Hematopoietic multipotent progenitor cell treated with erythropoietin and hydrocortisone succinate and interleukin-3 and kit ligand, for 8 days (in vitro differentiated cells): ENCODE measurements at places on chromosomes 11 and 22.
A peak's percentile ranks its signal among the peaks of the same experiment; 100 is the strongest.

- DNase-seq: no peak
Observed at GRCh38 chr22:35462498-35463230, 62.7 kb downstream of the MCM5 start.

DNA sequence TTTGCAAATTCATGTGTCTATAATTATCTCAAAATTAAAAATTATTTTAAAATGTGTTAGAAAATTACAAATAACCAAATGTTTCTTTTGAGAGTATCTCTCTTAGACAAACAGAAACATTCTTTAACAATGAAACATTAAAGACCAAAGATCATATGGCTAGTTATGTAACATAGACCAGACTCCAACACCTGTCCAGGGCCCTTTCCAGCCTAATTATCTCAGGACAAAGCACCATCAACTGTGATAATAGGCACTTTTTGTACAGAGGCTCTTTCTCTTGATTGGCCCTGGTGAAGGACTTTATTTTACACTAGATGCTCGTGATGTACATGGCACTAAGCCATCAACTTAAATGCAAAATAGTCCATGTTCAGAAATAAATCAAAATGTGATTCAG, 5.0 kb upstream of the PLEKHA7 start:
- no peak for DNase-seq

GRCh38 chr11:81165164-81165563, 1568.5 kb downstream of the FAM181B start:
- no peak for DNase-seq

DNA sequence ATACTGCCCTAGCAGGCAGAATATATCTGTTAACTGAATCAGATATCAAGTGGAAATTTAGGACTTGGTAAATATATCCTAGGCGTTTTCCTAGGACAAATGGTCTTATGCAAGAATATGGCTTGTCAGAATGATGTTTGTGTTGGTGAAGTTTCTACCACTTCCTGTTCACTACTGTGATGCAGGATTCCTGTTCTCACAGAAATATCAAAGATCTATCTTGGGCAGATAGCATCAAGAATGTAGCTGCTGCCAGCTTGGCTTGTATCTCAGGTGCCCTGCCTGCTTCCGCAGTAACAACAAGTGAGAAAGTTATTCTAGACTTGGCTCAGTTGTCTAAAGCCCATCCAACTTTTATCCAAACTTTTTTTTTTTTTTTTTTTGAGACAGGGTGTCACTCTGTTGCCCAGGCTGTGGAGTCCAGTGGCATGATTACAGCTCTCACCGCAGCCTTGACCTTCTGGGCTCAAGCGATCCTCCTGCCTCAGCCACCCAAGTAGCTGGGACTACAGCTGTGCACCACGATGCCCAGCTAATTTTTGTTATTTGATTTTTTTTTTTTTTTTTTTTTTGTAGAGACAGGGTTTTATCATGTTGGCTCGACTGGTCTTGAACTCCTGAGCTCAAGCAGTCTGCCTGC, 61.3 kb downstream of the PPME1 start:
- no peak for DNase-seq

DNA sequence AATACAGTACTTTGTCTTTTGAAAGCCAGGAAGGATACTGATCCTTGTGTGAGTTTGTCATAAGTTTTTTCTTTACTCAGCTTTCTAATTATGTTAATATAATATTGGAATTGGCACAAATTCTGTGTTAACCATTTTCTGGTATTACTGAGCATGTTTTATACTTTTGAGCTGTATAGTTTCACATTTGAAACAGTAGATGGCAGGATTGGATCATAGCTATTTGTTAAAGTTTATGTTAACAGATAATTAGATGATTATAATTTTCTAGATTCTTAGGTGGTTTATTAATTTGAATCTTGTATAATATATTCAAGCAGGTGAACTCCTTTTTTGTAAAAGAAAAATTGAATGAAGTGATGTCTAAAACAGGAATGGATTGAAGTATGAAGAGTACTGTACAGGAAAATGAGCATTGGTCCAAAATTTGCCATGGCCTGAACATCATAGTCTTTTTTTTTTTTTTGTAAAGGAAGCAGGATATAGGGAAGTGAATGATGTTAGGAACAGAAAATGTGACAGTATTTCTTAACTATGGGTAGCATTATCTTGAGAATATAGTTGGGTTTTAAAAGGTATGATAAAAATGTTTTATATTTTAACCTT, 102.0 kb downstream of the CYP2R1 start:
- DNase-seq: peak; percentile 34

DNA sequence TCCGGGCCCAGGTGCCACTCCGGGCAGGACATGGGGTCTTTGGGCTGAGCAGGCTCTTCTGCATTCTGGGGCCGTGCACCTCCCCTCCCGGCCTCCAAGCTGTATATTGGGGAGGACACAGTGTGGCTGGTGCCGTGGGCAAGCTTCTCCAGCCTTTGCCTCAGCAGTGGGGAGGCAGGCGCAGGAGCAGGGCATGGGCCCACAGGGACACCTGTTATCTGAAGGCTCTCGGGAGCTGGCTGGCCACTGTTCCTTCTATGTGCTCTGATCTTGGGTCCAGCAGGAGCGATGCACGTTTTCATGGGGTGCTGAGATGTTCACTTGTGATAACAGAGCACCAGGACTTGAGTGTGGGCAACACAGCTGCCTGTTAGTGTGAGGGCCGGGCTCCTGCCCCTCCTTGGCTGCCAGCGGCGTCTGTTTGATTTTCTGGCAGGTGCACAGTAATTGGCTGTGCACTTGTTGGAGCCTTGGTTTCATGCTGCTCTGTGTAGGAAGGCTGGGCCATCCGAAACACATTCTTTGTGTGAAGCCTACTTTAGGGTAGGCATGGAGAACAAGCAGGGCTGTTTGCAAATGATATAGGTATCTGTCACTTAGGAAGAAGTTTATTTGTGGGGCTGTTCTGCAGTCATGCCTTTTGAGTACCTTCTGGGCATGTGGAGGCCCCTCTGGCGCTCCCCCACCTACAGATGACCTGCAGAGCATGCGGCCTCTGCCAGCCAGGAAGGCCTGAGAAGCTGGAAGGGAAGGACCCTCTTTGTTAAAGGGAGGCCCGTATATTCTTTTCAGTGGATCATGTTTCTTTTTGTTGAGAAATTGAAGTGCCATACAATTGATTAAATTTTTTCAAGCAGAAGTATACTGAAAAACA, 201.5 kb downstream of the TBC1D22A start:
- DNase-seq: no peak

DNA sequence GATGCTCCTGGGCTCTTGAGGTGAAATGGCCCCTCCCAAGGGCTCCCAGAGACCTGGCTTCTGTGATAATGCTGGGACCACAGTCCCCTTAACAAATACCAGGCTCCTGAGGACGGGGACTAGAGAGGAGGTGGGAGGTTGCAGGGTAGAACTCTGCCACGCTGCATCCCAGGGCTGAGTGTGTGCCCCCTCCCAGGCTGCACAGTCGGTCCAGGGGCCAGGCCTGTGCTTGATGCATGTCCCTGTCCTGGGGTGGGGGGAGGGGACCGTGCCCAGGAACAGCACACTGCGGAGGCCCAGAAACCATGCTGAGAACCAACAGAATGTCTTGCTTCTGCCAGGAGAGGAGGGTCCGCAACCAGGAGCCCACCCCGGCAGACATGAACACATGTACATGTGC, 9.3 kb downstream of the CSF2RB start:
- DNase-seq: no peak

DNA sequence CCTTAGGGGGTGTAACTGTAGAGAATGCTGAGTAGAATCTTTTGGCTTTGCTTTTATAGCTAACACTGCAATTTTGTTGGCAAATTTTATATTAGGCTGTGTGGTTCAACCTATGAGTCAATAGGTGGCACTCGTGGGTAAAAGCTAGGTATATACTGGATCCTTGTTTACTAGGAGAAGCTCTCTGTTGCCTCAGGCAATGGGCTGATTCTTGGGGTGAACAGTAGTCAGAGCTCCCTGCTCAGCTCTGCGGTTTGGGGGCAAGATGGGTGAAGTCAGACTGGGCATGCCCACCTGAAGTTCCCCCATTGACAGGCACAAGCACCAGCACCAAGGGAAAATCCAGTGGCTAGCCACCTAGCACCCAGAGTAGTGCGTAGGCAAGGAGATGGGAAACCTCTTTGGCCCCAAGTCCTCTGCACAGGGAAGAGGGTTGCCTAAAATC, 238.7 kb downstream of the FAM181B start:
- peak; percentile 7 for DNase-seq

GRCh38 chr22:19063581-19064353, 58.4 kb downstream of the DGCR2 start:
- no peak for DNase-seq

DNA sequence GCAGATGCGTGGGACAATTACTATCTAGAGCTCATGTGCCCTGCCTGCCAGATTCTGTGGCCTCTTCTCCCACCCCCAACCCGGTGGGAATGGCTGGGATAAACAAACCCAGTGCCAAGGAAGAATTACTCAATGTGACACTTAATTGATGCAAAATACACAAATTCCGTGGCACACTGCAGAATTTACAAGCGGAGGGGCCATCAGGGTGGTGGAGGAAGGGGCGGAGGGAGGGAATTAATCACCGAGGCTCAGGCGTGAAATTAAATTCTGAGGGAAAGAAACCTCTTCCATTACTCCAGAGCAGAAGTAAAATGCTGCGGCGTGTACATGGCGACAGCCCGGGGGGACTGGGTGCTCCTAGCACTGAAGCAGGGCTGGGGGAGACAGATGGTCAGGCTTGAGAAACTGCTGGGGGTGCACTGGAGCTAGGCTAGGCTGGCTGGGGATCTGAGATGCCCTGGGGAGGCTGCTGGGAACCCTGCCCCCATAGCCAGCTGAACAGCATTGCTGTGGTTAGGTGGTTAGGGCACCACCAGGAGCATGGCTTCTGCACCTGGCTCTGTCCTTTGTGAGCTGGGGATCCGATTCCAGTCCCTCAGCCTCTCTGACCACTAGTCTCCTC, 200.6 kb downstream of the CEP164 start:
- DNase-seq: no peak

DNA sequence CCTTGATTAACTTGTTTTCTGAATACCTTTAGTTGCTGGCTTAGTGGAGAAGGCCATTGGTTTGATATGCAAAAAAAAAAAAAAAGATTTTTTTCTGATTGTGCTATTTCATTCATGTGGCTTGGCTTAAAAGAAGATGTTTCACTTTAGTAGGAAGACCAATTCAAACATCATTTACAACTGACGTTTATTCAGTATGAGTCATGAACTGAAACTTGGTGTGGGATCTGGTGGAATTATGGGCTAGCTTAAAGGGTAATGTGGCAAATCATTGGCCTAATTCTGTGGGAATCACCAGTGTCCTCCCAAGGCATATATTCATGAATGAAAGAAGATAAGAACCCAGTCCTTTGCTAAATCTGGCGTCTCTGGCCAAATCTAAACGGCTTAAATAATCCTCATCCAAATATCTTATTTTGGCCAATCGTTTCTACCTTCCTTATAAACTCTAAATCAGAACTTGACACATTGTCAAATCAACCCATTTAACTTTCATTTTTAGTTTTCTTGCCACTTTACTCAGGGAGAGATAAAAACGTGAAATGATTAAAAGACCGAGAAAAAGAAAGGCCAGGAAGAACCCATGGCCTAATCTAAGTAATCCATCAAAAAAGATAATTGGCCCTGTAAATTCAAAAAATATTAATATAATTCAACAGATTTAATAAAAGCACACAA, 77.0 kb downstream of the DDIAS start:
- no peak for DNase-seq

DNA sequence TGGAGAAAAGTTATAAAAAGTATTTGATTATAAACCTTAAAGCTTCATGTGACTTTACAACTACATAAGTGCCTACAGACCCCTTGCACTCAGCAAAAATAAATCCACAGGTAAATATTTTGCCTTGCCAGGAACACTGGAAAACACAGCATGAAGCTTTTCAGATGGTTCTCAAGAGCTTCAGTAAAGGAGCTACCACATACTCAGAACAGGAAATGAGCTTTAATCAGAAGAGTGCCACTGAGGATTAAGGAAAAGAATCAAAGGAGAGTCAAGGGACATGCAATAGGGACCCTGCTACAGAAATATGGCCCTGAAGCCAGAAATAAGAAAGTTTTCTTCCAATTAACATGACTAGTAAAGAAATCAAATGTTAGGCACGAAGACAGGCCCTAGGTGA, 1.2 kb downstream of the CASP1 start:
- DNase-seq: no peak

GRCh38 chr11:87398931-87399330, 361.2 kb downstream of the TMEM135 start:
- DNase-seq: no peak

DNA sequence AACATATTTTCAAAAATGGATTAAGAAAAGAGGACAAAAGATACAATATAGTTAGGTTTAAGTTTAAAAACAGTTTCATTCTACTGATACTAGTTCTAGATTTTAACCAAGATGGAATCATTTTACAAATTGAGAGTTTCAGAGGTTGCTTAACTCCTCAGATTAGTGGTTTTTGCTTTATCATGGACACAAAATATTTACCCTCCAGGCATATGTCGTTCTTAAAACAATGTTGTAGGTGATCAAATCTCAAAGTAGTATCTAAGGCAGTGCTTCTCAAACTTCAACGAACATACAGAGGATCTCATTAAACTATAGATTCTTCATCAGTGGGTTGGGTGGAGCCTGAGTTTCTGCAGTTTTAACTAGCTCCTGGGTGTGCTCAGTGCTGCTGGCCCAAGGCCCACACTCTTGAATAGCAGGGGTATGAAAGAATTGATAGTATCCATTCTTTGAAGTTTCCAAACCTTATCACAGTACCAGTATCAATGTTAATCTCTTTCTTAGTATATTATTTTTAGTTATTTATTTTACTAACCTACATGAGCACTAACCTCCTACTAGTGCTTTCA, 48.0 kb downstream of the YAP1 start:
- no peak for DNase-seq

GRCh38 chr11:85749287-85749834, 61.6 kb downstream of the SYTL2 start:
- no peak for DNase-seq

- DNase-seq: no peak
Observed at GRCh38 chr11:76962583-76963416, 71.4 kb upstream of the B3GNT6 start.

DNA sequence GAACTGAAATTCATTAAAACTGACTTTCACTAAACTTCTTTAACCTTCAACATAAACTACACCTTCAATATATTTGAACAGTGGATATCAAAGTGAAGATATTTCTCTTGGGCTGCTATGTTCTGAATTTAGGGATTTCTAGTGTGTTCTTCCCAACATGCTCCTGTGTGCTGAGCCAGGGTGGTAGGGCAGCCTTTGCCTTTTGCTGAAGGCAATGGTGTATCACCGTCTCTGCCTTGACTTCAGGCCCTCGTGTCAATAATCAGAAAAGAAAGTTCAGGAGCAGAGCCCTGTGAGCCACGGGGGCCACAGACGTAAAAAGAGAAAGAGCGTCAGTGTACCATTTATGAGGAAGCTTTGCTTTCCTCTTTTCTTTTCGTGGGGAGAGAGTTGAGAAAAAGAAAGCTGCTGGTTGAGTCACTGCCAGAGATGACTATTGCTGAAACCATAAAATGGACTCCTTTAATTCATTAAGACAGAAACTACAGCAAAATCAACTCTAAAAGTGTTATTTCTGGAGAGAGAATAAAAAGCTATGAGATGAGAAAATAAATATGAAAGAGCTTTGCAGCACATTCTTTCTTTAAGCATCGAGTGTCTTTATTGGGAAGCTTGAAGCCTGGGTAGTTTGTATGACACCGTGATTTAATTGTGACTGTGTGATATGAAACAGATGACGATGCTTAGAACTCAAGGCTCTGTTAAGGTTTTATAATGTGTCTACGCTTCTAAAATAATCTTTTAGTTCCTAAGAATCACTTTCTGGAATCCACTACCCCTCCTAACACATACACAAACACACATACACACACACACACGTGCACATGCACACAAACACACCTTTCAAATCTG, 271.8 kb upstream of the MTNR1B start:
- DNase-seq: no peak

GRCh38 chr11:77111277-77111676, 8.6 kb downstream of the OMP start:
- DNase-seq: no peak
